ENCODE measurements at places on chromosomes 7 and 10.

GRCh38 chr7:71034243-71034642 lies 97.7 kb upstream of the GALNT17 start:
- DNase-seq: no peak

GRCh38 chr7:106588422-106589197 lies 72.3 kb downstream of the CCDC71L start:
- no peak for DNase-seq

DNA sequence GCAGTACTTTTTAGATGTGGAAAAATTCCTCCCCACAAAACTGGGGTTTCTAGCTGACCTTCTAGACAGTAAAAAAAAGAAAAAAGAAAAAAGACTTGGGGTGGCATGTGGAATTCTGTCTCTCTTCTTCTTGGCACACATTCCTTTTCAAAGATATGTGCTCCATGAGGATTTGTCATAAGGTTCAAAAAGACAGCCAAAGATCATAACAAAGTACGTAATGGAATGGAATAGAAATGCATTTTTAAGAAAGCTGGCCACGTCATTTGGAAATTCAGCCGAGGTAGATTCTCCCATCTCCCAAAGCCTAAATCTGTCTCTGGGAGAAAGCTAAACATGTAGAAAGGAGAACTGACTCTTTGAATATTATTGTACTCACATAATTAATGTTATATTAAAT lies 381.3 kb upstream of the NFE2L3 start:
- DNase-seq: no peak

DNA sequence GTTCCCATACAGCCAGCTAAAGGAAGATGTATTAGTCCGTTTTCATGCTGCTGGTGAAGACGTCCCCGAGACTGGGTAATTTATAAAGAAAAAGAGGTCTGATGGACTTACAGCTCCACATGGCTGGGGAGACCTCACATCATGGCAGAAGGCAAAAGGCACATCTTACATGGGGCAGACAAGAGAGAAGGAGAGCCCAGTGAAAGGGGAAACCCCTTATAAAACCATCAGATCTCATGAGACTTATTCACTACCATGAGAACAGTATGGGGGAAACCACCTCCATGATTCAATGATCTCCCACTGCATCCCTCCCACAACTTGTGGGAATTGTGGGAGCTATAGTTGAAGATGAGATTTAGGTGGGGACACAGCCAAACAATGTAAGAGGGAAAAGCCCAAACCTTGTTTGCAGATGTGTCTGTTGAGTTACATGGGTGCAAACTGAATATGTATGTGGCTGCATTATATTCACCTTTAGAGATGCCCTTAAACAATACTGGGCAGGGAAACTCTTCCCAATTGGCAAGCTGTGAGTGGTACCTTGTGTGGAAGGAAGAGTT lies 13.1 kb upstream of the BRAF start:
- DNase-seq: no peak

- DNase-seq: no peak
Measured at GRCh38 chr7:156781972-156782371, 111.0 kb downstream of the LMBR1 start.

GRCh38 chr10:8628351-8628750 lies 573.9 kb downstream of the GATA3 start:
- no peak for DNase-seq

DNA sequence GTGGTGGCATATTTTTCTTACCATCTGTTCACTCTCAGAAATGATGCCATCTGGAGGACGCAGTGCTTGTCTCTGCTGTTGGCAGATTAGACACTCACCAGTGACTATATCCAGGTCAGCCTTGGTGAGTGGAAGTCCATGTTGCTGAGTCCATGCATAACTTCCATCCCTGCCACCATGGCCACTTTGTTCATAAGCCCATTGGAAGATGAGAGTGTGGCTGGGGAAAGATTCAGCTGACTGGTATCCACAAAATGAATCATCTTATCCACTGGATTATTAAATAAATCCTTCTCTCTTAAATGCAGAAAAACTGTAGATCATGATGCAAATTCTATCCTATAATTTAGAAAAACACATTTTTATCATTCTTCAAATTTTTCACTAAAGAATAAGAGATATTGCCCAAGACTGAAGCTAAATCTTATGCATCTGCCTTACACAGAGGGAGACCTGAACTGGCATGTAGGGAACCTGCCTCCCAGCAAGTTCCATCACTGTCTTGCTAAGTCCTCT lies 726.9 kb downstream of the TNS3 start:
- no peak for DNase-seq

DNA sequence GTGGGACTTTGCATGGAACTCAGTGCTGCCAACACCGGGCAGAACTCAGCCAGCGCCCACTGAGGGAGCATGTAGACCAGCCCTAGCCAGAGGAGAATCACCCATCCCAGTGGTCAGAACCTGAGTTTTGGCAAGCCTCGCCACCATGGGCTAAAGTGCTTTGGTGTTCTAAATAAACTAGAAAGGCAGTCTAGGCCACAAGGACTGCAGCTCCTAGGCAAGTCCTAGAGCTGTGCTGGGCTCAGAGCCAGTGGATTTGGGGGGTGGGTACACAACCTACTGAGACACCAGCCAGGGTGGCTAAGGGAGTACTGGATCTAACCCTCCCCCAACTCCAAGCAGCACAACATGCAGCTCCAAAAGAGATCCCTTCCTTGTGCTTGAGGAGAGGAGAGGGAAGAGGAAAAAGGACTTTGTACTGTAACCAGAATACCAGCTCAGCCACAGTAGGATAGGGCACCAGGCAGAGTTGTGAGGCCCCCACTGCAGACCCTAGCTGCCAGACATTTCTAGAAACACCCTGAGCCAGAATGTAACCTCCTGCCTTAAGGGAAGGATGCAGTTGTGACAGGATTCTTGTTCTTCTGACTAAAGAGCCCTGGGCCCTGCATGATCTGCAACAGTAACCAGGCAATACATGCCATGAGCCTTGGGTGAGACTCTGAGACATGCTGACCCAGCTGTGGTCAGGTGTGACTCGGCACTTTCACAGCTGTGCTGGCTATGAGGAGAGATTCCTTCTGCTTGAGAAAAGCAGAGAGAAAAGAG lies 24.4 kb downstream of the GSDME start:
- no peak for DNase-seq

DNA sequence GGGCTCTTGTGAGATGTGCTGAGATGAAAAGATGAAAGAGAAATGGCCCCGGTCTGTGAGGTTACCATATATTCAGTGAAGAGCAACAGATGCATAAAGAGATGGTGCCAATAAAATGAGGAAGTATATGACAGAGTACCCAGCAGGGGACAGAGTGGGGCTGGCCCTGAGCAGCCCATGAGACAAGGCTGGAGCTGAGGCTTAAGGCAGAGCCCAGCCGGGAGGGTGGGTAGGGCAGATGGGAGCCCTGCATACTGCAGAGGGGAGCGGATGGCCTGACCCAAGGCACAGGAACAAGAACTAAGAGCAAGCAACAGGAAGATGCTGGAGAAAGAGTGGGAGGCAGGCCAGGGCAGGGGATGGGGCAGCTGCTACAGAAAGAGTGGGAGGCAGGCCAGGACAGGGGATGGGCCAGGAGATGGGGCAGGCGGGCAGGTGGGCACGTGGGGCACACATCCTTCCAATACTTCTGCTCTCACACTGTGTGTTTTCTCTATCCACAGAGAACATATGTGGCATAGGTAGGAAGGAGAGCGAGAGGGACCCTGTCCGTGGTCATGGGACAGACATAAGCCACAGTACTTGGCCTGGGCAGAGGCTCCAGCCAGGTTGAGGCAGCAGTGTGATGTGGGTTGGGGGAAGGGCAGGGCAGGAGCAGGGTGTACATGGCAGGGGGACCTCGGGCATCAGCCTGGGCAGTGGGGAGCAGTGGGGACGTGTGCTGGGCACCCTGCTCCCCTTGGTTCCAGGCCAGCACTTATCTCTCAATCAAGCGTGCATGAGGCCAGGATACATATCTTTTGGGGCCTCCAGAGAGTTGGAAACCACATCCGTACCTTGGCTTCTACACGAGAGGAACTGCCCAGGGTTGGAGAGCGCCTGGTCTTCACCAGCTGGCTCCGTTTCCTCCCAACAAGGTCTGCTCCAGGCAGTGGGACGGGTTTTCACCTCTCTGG lies 91.6 kb upstream of the IKZF1 start:
- no peak for DNase-seq

GRCh38 chr10:86979977-86980448 lies 11.7 kb downstream of the ADIRF start:
- DNase-seq: no peak

GRCh38 chr7:6401536-6401935 lies 46.2 kb downstream of the DAGLB start:
- DNase-seq: no peak

DNA sequence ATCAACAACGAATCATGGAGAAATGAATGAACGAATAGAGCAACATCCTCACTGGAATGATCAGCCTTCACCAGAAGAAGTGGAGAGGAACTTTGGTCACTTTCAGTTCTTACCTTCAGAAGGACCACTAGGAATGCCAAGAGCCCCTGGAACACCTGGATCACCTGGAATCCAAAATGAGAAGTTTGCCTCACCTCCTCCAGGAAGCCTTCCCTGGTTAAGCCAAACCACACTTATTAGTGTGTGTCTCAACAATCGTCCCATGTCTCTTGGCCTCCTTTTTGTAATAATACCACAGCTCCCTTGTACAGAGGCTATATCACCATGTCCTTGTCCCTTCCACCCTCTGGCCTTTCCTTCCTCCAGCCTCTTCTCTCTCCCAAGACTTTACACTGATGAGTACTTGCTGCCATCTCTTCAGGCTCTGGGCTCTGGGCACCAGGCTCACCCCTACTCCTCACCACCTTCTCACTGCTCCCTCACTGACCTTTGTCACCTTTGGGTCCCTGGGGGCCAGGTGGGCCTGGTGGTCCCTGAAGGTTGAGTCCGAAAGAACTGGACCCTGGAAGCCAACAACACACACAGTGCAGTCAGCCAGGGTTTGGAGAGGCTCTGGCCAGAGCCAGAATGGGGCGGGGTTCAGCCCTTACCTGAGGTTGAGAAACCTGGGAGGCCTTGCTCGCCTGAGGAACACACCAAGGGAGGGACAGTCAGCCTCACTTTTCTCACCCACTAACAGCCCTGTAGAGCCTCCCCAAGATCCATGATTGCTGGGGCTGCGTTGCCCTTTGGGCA lies 46.5 kb downstream of the COL17A1 start:
- DNase-seq: no peak

DNA sequence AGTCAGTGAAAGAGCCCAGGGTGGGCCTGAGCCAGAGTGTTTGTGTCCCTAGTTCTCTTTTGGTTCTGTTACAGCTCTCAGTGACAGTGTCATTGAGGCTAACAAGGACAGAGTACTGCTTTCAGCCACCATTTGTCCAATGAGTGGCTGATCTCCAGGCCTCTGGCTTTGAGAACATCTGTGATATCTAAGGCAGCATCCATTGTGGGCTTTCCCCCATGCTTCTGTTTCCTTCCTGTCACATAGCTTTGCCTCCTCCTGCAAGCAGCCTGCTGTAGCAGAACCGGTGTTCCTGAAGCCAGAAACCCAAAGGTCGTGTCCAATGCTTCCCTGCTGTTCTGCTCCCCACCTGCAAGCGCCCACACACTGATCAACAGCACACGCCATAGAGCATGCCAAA lies 68.4 kb downstream of the IKZF1 start:
- DNase-seq: no peak

DNA sequence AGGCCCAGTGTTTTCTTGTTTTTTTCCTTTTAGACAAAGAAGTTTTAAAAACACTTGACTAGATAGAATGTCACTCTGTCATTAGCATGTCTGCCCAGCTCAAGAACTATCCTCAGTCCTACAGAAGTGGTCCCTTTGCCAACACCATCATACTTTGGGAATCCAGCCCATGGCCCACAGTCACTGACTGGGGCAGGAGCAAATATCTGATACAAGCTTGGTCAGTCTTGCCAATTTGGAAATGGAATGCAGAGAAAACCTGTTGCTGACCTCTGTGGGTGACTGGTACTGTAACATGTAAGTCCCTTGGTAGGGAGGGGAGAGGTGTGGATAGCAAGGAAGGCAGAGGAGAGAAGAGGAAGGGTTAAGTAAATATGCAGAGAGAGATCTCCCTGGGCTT lies 47.8 kb downstream of the IPMK start:
- no peak for DNase-seq

- no peak for DNase-seq
Measured at GRCh38 chr10:24963521-24964041, 11.2 kb upstream of the PRTFDC1 start.

- DNase-seq: no peak
Measured at GRCh38 chr7:126760914-126761577, 491.7 kb downstream of the GRM8 start.

DNA sequence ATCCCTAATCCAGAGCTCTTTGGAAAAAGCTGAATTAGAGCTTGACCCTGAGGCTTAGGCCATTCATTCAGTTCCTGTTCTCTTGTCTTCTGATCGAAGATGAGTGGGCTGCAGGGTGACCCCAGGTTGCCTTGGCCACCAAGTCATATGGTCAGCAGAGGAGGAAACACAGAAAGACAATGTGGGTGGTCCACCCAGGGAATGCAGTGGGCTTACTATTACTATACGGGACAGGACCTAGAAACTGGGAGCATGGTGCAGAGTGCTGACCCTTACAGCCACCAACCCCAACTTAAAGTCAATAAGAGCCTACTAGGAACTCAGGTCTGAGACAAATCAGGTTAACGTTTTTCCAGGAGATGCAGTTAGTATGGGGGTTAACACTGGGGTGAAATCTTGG lies 200.5 kb downstream of the HERPUD2 start:
- DNase-seq: no peak

DNA sequence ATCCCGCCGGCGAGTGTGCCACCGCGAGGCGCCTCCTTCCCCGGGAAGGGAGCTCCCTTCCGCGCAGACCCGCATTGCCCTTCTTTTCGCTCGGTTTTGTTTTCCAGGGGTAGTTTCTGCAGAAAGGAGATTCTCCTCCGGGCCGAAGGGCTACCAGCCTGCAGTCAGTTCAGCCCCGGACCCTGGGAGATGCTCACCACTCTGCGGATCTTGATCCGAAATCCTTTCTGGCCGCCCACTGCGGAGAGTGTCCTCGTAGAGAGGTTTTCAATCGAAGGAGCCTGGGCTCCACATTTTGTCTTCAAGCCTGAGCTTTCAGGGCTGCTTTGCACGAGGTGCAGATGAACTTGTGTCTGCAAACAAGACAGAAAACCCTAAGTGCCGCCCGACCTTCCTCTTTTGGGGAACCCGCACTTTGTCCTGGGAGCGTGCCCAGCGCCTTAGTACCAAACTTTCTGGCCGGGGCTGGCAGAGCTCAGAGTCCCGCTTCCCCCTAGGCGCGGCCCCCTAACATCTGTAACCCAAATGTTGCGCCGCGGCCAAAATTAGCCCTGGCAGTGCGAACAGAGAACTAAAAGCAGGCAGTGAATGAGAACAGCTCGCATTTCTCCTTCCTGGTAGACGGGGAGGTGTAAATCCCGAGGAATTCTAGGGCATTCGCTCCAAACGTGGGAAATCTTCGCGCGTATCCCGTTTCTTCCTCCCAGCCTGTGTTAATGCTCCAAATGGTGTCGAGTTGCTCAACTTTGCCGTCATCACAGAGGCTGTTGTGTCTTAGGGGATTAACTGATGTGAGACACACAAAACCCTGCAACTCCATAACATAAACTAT lies 6.7 kb upstream of the EN2 start:
- DNase-seq: no peak

DNA sequence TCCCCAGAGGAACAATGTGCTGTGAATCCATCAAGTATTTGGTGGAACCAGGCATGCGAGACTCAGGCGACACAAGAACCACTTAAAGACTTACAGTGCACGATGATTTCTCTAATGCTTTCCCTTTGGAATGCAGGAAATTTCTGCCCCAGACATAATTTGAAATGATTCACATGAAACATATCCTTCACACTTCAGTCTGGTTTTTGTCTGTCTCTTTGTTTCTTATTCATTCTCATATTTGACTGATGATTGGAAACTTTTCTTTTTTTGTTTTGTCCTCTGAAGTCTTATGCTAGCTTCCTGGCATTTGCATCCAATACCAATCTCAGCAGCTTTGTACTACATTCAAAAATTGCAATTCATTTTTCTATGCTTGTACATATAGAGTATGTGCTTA lies 502.8 kb downstream of the PHTF2 start:
- DNase-seq: no peak

Data from stimulated activated CD8-positive, alpha-beta memory T cell treated with anti-CD3 and anti-CD28 coated beads, Interleukin-4, amount 100 ng/mL, for 4 hours (primary cell).